ENCODE measurements at places on chromosomes 3 and 15. TPM values are rescaled to one million over a fixed set of nuclear protein-coding genes. Genes with fewer than 3 reads are reported as not detected.

DNA sequence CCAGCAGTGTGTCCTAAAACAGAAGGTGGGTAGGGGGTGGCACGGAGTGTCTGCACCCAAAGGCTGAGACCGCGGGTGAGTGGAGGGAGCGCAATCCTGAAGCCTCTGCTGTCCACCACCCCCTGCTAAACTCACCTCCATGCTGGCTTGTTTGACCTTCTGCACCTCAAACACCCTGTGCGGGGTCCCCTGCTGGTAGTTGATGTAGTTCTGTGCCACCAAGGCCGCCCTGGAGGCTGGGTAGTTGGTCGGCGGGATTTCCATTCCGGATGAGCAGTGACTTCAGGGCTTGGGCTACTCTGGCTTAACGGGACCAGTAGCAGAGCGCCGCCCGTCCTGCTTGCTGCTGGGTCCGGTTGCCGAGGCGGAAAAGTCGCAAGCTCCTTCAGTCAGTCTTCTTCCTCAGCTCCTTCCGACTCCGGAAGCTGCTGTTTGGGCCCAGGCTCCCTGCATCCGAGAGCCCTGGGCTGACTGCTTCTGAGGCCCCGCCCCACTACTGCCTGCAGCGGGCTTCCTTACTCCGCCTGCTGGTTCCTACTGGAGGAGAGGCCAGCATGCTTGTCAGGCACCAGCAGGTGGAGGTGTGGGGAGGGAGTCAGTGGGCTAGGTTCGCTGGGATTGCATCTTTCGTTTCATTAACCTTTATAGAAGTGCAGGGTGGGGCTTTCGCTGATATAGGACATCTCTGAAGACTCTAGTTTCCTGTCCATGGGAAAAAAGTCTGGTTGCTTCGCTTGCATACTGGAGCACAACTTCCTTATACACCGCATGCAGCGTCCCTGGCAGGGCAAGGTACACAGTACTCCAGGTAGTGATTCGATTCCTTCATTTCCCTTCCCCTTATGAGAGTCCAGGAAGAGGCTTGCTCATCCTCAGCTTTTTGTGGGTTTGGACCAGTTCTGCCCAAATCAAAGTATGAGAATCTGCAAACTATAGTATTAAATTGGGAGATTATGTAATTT lies at the start of gene LXN:
Gene LXN (minus strand): TSS at position 434 of the 962 bp plus-strand sequence. CDS start 170 bp downstream, at position 264.
- peak within 1 kb of the TSS; percentile 91 for H3K4me3 ChIP-seq
- peaks cover 24% of the 10 kb centered on the region for H3K36me3 ChIP-seq
- peak within 1 kb of the TSS; percentile 87 for H3K27ac ChIP-seq
- H3K4me1 ChIP-seq: peaks cover 13% of the 10 kb centered on the region

DNA sequence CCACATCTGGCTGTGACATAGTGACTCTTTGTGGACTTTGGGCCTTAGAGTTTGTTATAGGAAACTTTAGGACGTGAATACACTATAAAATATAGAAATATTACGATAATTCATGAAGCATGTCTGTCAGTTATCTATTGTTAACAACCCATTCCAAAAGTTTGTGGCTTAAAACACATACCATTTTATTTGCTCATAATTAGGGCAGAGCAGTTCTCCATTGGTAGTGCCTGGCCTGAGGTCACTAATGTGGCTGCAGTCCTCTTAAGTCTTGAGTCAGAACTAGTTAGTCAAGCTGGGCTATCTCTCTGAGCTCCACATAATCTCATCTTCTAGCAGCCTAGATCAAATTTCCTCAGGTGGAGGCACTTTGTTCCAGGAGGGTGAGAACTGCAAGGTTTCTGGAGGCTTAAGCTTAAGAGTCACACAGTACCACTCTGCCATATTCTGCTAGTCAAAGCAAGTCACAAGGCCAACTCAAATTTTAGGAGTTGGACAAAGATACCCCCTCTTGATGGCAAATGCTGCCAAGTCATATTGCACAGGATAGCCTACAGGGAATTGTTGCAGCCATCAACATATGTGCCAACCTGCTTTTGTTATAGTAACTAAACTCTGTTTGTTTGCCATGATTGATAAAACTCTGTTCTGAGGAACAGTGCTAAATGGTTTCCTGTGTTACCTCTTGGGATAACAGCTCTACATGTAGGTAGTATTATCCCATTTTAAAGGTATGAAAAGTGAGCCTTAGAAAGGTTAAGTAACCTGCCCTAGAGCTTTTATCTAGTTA lies 8.7 kb downstream of the ATXN7 start:
- no peaks in the 10 kb centered on the region for H3K27me3 ChIP-seq
- peaks cover 42% of the 10 kb centered on the region for H3K4me1 ChIP-seq
- peaks cover 6% of the 10 kb centered on the region for H3K36me3 ChIP-seq
- no peak for DNase-seq
- no peak overlapping the region for H3K27ac ChIP-seq
- H3K4me3 ChIP-seq: no peak overlapping the region

DNA sequence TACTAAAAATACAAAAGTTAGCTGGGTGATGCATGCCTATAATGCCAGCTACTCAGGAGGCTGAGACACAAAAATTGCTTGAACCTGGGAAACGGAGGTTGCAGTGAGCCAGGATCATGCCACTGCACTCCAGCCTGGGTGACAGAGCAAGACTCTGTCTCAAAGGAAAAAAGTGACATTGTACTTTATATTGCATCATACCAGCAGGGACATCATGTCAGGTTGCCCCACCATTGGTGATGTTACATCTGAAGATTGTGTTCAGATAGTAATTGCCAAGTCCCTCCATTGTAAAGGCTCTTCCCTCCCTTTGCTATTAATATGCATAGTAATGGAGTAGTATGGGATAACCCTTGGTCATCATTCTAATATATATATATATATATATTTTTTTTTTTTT lies 44.8 kb downstream of the FOXL2 start:
- no peak overlapping the region for H3K4me3 ChIP-seq
- H3K27ac ChIP-seq: no peak overlapping the region
- H3K4me1 ChIP-seq: no peaks in the 10 kb centered on the region
- no peaks in the 10 kb centered on the region for H3K27me3 ChIP-seq
- DNase-seq: no peak
- H3K36me3 ChIP-seq: no peaks in the 10 kb centered on the region

DNA sequence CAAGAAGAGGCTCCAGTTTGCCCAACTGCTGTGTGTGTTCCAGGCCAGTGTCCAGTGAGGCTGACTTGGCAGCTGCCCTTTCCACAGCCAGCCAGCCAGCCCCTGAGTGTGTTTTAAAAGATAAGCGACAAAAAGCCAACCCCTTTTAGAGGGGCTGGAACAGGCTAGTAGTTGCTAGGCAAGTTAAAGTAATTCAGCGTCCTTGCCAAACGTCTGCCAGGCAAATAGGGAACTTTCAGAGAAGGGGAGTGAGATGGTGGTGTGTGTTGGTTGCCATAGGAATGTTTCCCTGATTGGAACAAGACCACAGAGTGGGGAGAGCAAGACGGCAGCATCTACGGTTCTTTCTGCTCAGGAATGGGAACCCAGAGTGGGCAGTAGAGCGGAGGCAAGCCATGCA lies 86.3 kb downstream of the TMEM108 start:
- no peak overlapping the region for H3K27ac ChIP-seq
- H3K27me3 ChIP-seq: peaks cover 20% of the 10 kb centered on the region

The ERICH6 gene
- not detected for total RNA-seq

DNA sequence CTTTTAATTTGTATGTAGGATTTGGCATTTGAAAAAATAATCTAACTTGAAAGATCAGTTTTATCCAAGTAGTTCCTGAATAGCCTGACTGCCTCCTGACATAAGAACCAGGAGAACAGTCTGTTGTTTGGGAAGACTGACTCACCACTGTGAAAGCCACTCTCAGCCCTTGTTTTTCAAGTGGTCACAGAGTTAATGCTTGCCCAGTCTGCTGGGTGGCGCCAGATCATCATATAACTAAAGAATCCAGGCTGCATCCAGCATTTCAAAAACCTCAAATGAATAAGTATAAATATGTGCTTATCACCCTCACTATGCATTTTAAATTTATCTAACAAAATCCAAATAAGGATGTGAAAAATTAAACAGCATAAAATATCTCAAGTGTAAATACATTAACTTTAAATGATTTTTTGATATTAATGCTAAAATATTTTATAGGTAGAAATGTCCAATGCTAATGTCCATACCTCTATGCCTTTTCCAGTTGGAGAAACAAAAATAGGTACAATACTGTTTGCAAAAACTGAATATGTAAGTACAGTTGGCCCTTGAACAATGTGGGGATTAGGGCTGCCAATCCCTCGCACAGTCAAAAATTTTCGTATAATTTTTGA lies 26.9 kb upstream of the ZBBX start:
- no peaks in the 10 kb centered on the region for H3K36me3 ChIP-seq
- no peaks in the 10 kb centered on the region for H3K27me3 ChIP-seq
- peak; percentile 2 for DNase-seq
- H3K4me1 ChIP-seq: no peaks in the 10 kb centered on the region

The PPP1R2 gene
- 89.5 TPM for total RNA-seq

DNA sequence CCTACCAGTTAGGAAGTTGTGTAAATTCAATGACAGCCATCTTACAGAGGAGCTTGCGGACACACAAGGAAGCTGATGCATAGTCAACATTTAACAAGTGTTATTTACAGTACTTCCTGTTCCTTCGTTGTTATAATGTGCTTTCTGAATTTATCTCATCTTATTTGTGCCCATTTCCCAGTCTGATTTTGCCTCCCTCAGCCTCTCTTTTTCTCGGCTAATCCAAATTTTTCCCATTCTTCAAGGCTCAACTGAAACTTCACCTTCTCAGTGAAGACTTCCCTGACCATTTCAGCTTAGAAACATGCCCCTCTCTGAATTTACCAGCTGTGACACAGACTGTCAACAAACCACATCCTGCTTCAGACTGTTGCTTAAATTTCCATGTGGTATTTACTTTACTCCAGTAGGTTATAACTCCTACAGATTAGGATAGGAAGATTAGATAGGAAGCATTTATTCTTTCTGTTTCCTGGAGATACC lies 55.7 kb upstream of the CP start:
- no peaks in the 10 kb centered on the region for H3K36me3 ChIP-seq
- peak overlapping the region; percentile 52 for H3K4me3 ChIP-seq
- peak overlapping the region; percentile 61 for H3K27ac ChIP-seq
- no peak for DNase-seq

DNA sequence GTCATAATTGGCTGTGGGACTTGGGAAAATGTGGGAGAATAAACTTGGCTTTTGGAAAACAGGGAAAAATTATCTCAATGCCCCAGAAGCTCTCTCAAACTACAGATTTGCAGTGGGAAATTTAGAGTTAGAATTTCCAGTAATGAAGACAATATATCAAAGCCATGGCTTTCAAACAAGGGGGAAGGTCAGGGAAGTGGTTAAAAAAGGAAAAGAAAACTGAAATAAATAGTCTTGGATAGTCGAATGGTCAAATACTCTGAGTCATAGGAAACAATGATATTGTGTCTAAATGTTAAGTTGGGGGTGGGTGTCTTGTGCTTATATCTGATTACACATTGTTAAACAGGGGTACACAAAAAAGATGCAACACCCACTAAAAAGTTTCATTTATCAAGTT lies 272.4 kb upstream of the COL8A1 start:
- no peaks in the 10 kb centered on the region for H3K36me3 ChIP-seq
- H3K27ac ChIP-seq: no peak overlapping the region
- H3K4me3 ChIP-seq: no peak overlapping the region
- H3K4me1 ChIP-seq: no peaks in the 10 kb centered on the region

DNA sequence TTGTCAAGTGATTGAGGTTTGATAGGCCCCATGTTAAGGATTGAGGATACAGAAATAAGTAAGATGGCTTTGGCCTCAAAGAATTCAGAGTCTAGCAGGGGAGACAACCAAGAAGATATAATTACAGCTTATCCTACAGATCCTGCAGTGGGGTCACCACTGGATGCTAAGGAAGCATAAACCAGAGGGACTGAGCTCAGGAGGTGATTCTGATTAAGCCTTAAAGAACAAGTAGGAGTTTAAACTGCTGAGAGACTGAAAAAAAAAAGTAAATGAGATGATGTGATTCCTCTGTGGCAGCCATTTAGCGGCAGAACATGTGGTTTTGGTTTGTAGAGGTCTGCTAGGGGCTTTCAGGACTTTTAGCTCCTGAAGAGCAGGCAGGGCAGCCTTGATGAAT lies 72.1 kb upstream of the ROPN1 start:
- no peaks in the 10 kb centered on the region for H3K4me1 ChIP-seq
- no peak overlapping the region for H3K4me3 ChIP-seq
- no peak for DNase-seq
- H3K36me3 ChIP-seq: no peaks in the 10 kb centered on the region
- no peak overlapping the region for H3K27ac ChIP-seq

The TUSC7 gene
- total RNA-seq: not detected

The KIF15 gene
- total RNA-seq: 36.2 TPM

DNA sequence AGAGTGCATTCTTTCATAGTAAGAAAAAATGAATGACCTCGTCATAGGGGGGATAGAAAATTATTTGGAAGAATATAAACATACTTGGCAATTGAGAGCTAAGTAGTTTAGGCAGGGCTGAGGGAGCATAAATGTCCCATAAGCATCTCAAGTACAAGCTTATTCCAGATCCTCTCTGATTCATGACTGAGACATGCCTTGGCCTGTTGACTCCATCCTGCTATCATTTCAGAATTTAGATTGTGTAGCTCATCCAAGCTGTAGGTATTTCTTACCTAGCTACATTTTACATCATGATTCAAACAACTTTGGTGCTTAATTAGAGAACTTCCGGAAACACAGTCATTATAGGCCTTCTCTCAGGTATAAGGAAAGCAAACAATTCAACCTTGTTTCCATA lies 12.3 kb downstream of the POGLUT1 start:
- H3K27me3 ChIP-seq: no peaks in the 10 kb centered on the region
- H3K36me3 ChIP-seq: peaks cover 10% of the 10 kb centered on the region
